Effector memory CD8-positive, alpha-beta T cell (primary cell): ENCODE measurements at places on chromosomes 13 and 19.
A peak's percentile ranks its signal among the peaks of the same experiment; 100 is the strongest.

- DNase-seq: no peak
Measured at GRCh38 chr19:38795549-38795948, 6.5 kb downstream of the LGALS7B start.

- DNase-seq: no peak
Measured at GRCh38 chr13:101490406-101491015, 38.0 kb downstream of the ITGBL1 start.

GRCh38 chr13:89910166-89910565 lies 1437.3 kb upstream of the MIR17HG start:
- DNase-seq: no peak

GRCh38 chr13:100280681-100281080 lies 191.8 kb downstream of the PCCA start:
- no peak for DNase-seq

GRCh38 chr13:109712124-109712722 lies 74.2 kb downstream of the IRS2 start:
- DNase-seq: no peak

DNA sequence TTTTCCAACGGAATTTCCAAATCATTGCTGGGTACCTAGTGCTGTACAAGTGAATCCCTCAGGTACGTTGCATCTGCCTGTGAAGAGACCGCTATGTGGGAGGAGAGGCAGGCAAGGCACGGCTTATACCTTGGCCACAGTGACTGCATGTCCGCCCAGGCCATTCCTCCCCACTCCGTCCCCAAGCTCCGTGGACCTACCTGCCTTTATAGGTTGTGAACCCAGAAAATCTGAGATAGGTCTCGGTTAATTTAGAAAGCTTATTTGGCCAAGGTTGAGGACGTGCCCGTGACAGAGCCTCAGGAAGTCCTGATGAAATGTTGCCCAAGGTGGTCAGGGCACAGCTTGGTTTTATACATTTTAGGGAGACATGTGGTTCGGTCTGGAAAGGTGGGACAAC lies 218.5 kb upstream of the TSHZ3 start:
- no peak for DNase-seq

- DNase-seq: no peak
Measured at GRCh38 chr19:5562280-5562679, 5.5 kb downstream of the TINCR start.

- no peak for DNase-seq
Measured at GRCh38 chr13:106156468-106156867, 379.0 kb downstream of the EFNB2 start.

DNA sequence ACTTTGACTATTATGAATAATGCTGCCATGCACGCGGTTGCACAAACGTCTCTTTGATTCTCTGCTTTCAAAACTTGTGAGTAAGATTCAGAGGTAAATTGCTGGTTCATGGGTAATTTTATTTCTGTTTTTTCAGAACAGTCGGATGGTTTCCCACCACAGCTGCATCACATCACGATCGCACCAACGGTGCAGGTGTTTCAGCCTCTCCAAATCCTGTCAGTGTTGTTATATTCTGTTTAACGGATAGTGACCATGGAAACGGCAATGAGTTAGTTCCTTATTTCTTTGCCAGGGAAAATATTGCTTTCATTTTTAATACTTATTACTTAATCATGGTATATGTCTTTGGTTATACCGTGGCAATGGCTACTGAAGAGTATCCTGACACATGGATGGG lies 19.1 kb upstream of the ZNF835 start:
- no peak for DNase-seq

DNA sequence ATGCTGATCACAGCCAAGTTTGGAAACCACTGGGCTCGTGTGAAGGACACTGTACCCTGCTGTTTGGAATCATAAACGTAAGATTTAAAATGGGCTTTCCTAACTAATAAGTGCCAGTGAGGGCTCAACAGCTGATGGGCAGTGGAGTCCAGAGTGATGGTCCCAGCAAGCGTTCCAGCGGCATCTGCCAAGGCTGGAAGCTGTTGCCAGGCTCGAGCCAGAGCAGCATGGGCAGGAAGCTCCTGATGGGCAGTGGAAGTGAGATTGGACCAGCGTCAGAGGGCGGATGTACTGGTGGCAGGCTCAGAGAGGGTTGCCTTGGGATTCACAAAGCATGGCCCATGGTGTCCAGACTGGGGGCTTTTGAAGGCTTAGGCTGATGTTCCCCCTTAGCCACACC lies 30.2 kb downstream of the COL4A2 start:
- no peak for DNase-seq

- no peak for DNase-seq
Measured at GRCh38 chr13:35854286-35854685, 276.9 kb downstream of the DCLK1 start.

GRCh38 chr13:23469951-23470421 lies 36.5 kb upstream of the SACS start:
- no peak for DNase-seq

GRCh38 chr13:71632721-71633120 lies 234.3 kb downstream of the DACH1 start:
- no peak for DNase-seq

DNA sequence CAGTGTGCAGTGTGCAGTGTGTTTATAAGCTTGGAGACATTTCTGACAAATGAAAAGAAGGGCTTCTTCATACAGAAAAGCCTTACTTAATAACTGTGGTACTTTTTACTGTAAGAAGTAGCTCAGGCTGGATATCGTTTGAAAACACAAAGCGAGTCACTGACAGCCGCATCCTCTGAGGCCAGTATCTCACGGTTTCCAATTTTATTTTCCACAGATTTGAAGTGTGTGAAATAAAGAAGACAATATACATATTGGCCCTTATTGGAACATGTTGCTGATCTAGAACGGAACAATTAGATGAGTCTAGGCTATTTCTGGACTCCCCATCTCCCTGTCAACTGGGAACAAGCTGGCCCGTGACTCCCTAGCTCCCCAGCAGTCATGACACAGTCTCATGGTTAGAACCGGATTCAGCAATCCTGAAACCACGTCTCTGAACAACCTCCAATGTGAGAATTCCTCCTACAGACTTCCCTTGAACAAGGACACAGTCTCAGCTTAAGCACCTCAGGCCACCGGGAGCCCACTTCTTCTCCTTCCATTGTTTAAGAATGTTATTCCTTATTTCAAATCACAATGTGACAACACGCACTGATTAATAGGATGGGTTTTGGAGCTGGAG lies 484.5 kb downstream of the COG6 start:
- no peak for DNase-seq

DNA sequence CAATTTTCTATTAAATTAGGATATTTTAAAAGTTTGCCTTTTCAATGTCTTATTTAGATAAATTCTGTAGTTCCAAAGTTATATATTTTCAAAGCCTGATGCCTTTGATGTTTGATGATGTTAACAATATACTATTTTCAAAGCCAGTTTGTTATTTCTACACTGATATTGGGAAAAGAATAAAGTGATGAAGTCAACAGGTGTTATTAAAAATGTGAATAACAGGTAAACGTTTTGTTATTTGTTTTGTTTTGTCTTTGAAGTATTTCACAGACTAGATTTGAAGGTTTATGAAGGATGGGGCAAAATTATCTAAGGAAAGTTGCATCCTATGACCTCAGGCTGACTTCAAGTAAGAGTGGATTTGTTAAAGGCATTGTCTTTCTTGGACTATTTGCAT lies 33.1 kb upstream of the ZNF420 start:
- no peak for DNase-seq

- no peak for DNase-seq
Measured at GRCh38 chr13:89361909-89362308, 1690.7 kb downstream of the SLITRK5 start.

DNA sequence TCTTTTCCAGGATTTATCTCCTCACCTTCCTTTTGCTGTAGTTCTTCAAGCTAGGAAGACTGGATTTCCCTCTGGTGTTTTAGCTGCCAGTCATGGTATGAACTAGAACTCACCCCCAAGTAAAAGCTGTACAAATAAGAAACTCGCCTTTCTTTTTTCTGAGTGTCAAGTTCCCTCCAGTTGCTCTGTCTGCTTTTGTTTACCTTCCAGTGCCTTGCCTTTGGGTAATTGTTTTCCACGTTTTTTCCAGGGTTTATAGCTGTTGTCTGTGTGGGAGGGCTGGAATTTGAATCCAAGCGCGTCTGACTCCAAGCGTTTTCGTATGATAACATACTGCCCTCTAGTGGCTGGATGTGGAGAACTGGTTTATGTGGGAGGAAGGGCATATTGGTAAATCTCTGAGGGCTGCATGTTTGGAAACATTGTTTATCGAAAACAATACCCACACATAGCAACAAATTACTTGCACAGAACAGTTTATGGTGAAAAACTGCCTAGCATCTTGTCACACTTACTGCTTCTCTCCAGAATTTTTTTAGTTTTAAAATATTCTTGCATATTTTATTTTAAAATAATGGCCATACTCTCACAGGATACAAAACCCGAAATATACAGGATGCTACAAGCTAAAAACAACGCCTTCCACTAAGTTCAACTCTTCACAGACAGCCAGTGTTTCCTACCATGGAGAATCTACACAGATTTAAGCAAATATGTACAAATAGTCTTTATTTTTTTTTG lies 19.2 kb downstream of the RCN3 start:
- peak; percentile 73 for DNase-seq

- DNase-seq: peak; percentile 89
Measured at GRCh38 chr19:8390617-8390981, 439 bp downstream of the RAB11B start.

DNA sequence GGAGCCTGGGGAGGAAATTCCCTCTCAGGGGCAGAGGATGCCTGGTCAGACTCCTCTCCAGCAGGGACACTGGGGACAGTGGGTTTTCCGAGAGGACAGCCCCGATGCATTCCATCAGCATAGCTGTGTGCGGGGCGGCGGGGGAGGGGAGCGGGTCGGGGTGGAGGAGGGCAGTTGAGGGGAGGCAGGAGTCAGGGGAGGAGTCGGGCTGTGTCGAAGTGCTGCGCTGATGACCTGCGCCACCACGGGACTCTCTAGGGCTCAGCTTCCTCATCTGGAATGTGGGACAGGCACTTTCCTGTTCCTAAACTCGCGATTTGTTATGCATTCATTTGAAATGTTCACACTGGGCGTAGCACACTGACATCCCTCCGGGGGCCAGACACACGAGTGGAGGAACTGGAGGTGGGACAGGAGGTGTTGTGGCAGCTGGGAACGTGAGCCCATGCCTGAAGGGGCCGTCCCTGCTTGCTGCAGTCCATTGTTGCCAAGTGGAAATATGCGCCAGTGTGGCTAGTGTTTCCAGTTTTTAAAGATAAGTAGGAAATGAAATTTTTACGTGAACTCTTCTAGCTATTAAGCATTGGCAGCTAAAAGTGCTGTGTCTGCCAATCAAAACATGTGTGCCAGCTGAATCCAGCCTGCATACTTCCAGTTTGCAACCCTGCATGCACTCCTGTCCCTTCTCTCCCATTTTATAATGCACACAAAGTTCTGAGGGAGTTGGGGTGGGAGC lies 43.3 kb downstream of the FLT1 start:
- no peak for DNase-seq

DNA sequence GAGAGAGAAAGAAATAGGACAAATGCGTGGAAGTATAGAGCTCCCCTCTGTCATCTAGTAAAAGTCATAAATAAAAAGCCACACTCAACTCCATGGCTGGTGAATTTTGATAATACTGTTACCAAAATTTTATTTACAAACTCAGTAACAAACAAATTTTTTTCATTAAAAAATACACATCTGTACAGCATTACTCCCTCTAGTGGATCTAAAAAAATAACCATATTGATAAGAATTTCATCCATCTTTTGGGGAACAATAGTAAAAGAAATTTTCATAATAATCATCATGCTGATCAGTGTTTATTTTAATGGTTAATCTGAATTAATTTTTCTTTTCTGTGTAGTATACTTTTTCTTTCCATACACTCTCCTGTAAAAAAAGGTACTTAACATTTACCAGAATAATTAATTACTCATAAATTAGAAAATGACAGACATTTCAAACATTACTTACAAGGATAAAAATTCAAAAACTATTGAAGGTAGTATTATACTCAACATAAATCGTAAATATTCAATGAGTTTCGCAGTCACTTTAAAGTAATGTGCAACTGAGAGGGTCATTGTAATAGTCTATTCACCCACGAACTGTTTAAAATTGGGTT lies 173.5 kb upstream of the LSM14A start:
- no peak for DNase-seq

- no peak for DNase-seq
Measured at GRCh38 chr13:84844473-84844872, 954.7 kb downstream of the SLITRK6 start.

DNA sequence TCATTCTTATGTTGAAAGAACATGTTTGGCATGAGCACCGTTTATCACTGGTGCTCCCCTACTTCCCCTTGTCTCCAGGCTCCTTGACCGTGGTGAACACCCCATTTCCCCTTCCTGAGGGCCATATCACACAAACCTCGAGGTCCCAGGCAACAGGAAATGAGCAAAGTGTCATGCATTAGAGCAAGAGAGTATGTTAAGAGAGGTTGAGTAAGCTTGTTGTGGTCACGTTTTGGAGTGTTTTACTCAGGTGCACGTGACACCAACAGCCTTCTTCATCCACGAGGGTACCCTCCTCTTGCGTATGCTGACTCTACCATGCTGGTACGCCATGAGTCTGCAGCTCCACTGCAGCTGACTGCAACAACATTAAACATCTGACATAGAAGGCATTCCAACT lies 482.2 kb upstream of the NBEA start:
- DNase-seq: no peak

- no peak for DNase-seq
Measured at GRCh38 chr13:35086667-35087066, 144.6 kb downstream of the NBEA start.

GRCh38 chr13:82076496-82076895 lies 1735.6 kb upstream of the SPRY2 start:
- DNase-seq: no peak

DNA sequence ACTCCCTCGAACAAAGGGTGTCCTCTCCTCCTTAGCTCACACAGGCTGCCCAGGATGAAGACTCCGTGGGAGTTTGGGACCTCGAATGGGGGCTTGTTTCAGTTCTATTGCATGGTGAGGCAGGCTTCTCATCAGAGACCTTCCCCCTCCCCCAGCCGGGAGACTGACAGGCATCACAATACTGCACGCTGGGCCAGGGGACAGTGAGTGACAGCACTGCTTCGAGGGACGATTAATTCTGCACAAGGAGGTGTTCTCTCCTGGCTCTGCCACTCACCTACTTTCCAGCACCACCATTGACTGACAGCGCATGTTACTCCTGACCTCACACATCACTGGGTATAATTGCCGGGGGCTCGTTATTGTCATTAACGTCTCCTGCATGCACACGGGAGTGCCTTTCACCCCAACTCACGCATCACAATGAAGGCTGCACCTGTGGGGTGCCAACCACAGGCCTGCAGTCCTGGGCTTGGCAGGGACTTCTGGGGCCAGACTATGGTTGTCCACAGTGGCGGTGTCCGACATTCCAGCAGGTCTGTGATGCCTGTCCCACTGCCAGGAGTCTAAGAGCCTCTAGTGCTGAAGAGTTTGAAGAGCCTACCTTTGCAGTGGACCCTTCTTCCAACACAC lies 412.2 kb upstream of the TSHZ3 start:
- DNase-seq: no peak

GRCh38 chr19:51699170-51699569 lies 6.0 kb downstream of the SPACA6 start:
- no peak for DNase-seq

DNA sequence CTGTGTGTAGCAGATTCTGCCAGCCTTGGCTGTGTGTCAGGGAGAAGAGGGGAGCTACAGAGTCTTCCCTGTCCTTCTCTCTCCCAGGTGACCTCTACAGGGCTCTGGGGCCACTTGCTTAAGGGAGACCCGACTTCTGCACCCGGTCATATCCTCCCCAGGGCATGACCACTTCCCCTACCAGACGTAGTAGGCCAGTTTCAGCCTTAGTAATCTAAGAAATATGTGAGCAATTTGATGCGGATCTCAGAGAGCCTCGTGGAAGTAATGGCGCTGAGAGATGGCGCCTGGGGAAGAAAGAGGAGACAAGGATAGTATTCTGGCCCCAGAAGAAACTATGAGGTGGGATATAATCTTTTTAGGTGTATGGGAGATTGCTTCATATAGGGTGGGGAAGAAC lies 41.9 kb downstream of the NFIX start:
- no peak for DNase-seq
